Activated T-cell treated with anti-CD3 and anti-CD28 coated beads for 48 hours (primary cell): ENCODE measurements at places on chromosomes 1 and 21.

GRCh38 chr1:192343344-192343743 lies 26.6 kb downstream of the RGS21 start:
- DNase-seq, result no peak

DNA sequence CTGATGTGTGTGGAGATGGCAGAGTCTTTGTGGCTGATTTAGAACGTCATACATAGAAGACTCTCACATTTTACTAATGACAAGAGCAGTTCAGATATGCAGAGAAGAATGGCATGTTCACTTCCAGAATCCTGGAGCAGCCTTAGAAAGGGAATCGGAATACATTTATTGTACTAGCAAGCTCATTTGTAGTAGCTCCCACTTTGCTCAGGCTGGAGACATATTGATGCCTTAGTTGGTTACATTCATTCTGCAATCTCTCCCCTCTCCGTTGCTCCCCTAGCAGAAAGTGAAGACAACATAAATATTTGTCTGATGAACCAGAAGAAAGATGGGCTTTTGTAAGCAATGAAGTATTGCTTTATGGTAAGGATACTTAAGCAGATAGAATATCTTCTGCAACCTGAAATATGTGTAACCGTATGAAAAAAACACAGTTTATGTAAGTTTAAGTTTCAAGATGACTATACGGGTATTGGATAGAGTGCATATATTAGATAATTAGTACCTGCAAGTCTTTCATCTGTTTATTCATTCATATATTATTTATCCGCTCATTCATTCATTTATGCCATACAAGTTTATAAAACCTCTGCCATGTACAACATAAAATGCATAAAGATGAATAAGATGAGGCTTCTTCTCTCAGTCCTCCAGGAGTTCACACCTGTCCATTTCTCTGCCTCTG lies 135.7 kb downstream of the CNIH3 start:
- DNase-seq, result no peak

DNA sequence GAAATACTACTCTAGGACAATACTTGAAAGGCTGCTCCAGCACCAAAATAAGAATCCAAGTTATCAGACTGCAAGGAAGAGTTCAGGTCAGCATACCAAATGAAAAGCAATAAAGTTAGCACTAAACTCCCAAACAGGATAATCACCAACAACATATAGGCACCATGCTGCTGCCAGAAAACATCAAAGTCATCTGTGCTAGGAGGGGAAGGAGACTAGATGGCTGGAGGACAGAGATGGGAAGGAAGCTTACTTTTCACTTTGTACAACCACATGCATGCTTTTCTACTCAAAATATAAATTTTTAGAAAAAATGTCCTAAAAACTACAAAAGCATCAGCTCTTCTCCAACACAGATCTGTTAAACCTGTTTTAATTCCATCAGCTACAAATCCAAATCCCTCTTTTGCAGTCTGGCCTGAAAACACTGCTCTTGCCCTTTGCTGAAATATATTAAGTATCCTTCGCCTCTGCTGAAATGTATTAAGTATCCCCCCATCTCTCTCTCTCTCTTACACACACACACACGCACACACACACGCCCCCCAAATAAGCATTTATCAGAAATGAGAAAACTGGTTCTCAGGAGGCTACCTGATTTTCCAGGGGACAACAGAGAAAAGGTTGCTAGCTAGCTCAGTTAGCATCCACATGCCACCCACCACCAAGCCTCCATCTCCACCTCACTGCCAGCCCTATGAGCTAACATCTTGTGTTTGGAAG lies 1.5 kb downstream of the GATAD2B start:
- DNase-seq, result no peak

GRCh38 chr1:168833801-168834224 lies 104.8 kb upstream of the DPT start:
- no peak for DNase-seq
